Brain (organoid and tissue), 16 donors: ENCODE measurements at places on chromosomes 11 and 22.

- DNase-seq: peak; percentile 39
These were observed 5.8 kb downstream of the ELFN2 start for GRCh38 chr22:37421468-37421877.

GRCh38 chr11:131588057-131588456 lies 217.6 kb downstream of the NTM start:
- no peak for DNase-seq

DNA sequence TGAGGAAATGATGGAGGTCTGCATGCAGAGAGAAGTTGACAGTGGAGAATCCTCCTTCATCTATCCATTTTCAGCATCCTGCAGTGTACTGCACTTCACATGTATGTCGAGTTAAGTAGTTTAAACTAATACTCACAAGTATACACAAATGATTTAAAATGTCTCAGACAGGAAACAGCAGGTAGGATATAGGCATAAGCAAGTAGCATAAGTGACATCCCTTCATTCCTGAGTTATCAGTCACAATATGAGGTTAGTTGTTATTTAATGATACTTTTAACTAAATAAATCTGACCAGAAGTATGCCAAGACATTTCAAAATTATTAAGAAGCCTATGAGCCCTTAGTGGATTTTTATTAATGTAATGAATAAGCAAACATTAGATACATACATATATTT lies 37.4 kb downstream of the MTMR2 start:
- no peak for DNase-seq

DNA sequence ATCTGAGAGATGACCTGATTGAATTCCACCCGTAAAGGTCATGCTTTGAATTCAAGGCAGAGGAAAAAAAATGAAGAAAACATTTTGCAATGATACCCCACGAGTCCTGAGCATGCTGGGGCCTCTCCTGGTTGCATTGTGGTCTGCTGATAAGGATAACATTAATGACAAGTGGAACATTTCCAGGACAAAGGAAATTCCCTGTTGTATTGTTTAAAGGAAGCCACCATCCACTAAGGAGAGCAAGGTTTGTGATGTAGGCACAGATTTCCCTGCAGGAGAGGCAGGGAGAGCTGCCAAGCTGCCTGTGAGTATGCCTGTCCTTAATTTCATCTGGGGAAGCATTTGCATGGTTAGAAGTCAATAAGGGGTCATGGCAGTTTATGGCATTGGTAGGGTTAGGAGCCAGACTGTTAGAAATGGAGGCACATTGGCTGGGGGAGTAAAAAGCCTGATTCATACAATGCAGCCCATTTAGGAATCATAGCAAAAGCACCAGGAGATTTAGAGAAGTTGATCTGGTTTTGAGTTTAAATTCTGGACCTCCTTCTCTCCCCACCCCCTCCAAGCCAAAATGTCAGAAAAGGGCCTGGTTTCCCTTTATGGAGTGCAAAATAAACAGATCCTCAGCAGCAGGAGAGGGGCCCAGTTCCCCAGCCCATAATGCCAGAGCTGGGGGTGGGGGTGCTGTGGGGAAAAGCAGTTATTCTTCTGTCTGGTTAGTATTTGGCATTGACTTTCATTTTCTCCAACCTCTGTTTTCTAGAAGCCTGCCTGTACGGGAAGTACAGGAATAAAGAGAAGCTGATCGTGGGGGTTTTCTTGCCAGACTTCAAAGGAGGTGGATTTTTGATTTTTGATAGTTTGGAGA lies 22.1 kb downstream of the FLI1 start:
- DNase-seq: no peak

DNA sequence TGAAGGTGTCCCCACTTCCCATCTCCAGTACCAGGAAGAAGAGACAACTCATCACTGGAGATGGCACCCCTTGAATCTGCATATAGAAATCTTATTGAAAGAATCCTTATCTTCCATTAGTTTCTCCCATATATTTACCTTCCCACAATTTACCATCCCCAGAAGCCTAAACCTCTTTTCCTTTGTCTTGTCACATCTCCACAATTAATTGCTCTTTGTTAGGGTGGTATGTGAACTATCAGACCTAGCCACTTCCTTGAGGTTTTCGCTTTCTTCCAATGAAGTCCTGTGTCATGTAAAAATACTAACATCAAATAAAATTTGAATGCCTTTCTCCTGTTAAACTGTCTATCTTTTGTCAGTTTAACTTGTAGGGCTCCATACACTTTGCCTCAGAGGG lies 37.9 kb downstream of the FAM227A start:
- no peak for DNase-seq

- DNase-seq: no peak
These were observed 180.0 kb upstream of the C11orf58 start for GRCh38 chr11:16558494-16558893.

GRCh38 chr11:6895010-6895409 lies 2.7 kb upstream of the OR2D2 start:
- no peak for DNase-seq

DNA sequence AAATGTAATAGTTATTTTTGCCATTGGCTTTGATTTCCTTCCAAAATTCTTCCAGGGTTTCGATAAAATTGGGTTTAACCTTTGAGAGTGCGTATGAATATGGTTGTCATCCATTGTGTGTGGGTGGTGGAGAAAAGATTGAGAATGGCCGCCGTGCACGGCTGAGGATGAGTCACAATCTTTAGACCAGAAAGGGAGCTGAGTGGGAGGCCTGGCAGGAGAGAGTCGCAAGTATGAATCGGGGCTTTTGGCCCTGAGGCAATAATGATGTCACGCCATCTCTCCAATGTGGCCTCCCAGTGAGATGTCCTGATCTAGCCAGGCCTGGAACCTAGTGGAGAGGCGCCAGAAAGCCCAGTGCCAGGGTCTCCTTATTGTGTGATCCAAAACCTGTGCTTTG lies 33.1 kb upstream of the SMPD1 start:
- DNase-seq: no peak

GRCh38 chr11:59283825-59284772 lies 71.4 kb upstream of the MPEG1 start:
- peak; percentile 68 for DNase-seq

- DNase-seq: no peak
These were observed 3.9 kb downstream of the IFITM10 start for GRCh38 chr11:1746511-1746931.
